Fibroblast of skin of right biceps (primary cell): ENCODE measurements at places on chromosomes 2 and 18.

GRCh38 chr18:58297198-58297597, 253.2 kb downstream of the NEDD4L start:
- DNase-seq: peak; percentile 72

DNA sequence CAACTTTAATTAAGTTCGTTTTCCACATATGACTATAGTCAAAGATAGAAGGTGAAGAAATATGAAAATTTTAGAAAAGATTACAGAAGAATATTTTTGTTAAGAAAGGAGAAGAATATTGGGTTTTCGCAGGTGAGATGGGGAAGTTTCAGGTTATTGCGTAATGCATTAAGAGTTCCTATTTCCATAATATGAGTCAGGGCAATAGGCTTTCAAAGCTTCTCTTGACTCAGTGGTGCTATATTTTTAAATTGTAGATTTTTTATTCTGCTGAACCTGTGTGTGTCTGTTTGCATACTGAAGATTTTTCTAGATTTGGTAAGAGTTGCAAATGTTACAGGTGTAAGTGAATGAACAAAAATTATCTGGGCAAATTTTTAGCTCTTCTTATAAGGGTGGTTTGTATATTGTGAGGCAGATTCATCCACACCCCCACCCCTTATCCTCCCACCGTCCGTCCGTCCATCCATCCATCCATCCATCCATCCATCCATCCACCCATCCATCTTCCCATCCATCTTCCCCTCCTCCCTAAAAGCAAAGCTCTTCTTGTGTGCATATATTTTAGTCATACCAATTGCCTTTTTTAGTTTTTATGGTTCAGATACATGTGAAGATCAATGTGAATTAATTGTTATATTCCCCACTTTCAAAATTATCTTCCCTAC, 69.6 kb downstream of the MYO1B start:
- DNase-seq: no peak

DNA sequence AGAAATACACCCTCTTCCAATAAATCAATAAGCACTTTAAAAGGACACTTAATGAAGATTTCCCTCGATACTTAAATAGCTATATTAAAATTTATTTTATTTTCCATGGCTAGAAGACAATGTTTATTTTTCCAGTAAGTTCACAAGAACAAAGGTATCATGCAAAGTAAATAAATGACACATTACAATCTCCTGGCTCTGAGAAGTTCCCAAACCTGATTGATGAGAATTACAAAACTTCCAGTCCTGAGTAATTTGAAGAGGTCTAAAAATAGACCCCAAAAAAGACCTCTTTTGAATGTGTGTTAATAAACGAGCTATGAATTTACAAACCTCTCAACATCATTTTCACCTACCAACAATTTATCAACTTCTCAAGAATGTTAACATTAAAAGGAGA, 1.5 kb upstream of the PEX13 start:
- no peak for DNase-seq

- no peak for DNase-seq
Observed at GRCh38 chr18:24831871-24832665, 371.6 kb downstream of the HRH4 start.

DNA sequence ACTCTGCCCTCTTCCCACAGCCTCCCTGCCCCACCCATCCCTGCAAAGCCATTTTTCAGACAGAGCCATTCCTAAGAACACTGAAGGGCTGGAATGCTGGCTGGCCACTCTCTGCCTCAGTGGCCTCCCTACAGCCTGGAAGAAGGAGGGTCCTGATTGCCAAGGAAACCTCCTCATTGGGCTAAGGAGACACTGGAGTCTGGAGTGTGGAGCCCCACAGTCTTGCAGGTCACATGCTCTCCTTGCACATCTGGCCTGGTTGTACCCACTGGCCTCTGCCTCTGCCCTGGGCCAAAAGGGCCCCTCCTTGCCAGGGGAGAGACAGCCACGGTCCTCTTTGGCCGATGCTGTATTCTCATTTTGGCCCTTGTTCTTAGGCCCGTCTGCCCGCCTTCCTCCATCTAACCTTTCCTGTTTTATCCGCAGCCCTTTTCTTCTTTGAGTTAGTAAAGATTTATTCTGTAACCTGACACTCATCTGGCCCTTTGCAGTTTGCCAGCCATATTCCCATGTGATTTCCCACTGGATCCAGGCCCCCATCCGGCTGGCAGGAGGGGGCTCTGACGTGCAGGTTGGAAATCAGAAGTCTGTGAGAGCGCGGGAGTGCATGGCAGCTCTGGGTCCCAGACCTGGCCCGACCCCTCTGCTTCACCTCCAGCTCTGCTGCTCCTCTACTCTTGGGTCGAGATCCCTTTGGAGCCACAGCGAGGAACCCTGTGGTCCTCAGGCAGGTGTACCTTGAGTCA, 11.0 kb upstream of the CATIP start:
- DNase-seq: no peak

- DNase-seq: no peak
Observed at GRCh38 chr18:26757263-26758019, 108.1 kb downstream of the AQP4 start.

DNA sequence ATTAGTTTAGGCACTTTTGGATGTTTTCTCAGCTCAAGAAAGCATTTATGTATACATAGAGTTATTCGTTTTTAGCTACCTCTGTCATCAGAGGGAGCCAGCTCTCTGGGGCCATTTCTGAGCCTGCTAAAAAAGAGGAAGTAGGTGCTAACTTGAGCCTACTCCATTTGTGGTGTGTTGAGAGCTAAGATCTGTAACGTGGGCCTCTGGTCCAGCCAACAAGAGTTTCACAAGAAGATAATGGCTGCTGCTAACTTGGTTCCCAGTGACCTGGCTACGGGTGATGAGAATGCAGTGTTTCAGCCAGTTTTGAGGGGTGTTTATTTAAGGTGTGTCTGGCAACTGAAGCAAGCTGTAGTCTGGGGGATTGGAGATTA, 182.5 kb downstream of the PRKCE start:
- DNase-seq: no peak

GRCh38 chr2:145591109-145591809, 1071.3 kb upstream of the ZEB2 start:
- no peak for DNase-seq

- no peak for DNase-seq
Observed at GRCh38 chr2:156666130-156666785, 230.1 kb downstream of the GPD2 start.

- DNase-seq: no peak
Observed at GRCh38 chr2:108219688-108220087, 20.1 kb upstream of the SULT1C3 start.

- no peak for DNase-seq
Observed at GRCh38 chr2:60295636-60295962, 257.9 kb downstream of the BCL11A start.

GRCh38 chr2:45494275-45494977, 116.6 kb downstream of the SRBD1 start:
- DNase-seq: peak; percentile 56

DNA sequence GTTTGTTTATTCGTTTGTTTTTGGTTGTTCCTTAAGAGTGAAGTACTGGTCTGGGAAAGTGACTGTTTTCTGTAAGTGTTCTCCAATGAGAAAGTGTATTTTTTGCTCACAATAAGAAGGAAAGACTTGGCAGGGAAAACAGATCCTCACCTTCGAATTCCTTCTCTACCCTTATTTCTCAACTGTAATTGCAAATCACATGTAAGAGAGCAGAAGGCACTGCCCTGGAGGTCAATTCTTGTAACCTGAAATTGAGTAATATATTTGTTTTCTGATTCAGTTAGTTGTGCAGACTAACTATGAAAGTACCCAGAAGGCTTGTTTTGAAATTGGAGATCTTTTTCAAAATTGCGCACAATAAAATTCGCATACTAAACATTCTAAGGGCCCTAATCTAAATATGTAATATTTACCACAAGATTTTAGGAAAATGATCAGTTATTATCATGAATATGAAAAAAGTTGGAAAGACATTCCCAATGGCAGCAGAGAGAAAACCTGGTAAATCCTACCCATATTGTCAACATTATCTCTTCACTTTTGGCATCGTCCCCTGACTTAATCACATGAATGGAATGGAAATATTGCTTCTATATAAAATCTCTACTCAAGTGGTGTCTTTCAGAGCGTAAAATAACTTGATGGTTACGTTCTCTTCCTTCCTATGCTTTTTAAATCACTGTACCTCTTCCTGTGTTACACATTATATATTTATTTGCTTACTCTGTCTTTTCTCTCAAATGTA, 24.1 kb downstream of the TFPI start:
- DNase-seq: no peak

GRCh38 chr2:132372276-132372675, 44.3 kb upstream of the GPR39 start:
- DNase-seq: no peak

GRCh38 chr18:79422022-79422782, 26.5 kb downstream of the NFATC1 start:
- peak; percentile 65 for DNase-seq

DNA sequence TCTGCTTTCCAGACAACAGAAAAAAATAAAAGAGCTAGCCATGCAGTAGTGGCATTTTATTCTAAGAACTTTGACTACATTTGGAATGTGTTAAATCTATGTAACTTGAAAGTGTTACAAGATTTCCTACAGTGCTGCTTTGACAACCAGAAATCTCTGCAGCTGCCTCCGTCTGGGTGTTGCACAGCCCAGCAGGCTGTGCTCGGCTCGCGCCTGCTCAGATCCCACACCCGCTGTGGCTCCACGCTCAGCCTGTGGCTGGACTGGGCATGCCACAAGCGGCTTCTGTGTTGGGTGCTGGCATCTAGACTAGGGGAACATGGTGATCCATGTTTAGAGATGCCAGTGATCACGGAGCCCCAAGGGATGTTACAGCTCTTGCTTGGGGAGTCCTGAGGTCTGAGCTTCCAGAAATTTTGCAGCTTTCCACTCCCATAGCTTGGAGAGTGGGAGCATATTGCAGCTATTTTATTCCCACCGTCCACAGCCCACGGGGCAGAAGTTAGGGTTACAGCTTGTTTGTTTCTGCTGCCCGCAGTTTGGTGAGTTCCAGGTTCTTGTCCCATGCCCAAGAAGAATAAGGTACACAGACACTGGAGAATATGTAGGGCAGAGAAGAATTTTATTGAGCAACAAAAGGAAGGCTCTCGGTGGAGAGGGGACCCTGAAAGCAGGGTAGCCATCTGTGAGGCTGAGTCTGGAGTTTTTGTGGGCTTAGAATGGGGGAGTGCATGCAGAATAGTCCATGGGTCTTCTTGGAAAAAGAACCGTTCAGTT, 44.1 kb downstream of the FAM171B start:
- no peak for DNase-seq

DNA sequence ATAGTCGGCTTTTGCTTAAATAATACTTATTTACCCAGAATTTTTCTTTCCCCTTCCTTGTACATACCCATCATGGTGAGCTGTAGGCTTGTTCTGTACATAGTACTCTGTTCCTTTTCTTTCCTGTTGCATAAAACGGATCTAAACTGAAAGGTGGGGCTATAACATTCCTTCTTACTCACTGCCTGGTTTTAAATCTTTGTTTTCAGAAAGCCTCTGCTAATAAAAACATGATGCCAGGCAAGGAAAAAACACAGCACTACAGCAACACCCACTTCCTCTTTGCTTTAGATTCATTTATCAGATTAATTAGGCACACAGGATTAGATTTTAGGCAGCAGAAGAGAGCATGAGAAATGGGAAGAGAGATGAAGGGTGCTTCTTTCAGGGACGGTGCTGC, 19.6 kb upstream of the STON1 start:
- DNase-seq: peak; percentile 56

DNA sequence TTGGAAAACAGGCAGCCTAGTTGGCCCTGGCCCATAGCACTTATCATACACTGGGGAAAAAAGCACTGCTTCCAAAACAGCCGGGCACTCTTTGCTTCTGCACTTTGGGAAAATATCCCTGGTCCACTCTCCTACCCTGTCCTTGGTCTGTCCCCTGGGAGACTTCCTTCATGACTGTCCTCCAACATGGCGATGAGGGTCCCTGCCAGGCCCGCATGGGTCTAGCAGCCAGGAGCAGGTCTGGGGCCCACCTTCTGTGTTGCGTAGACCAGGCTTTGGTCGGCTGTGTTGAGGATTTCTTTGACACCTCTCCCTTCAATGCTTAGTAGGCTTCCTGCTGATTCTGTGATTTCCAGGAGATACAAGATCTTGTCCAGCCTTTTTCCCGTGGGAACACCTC, 12.2 kb downstream of the KCNF1 start:
- no peak for DNase-seq

DNA sequence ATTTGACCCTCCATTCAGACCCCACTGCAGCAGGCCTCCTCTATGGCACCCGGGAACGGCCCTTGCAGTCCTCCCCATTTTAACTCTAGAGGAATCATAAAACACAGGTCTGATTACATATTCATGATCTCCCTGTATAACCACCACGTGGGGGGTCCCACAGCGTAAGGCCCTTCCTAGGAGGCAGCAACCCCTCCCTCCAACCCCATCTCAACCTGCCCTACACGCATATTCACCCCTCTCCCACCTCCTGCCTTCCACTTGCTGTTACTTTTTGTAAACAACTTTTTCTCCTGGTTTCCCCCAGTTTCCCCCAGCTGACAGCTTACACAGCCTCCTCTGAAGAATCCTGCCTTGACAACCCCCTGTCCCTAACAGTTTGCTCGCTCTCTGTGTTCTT, 85.1 kb upstream of the FOXI3 start:
- DNase-seq: no peak

DNA sequence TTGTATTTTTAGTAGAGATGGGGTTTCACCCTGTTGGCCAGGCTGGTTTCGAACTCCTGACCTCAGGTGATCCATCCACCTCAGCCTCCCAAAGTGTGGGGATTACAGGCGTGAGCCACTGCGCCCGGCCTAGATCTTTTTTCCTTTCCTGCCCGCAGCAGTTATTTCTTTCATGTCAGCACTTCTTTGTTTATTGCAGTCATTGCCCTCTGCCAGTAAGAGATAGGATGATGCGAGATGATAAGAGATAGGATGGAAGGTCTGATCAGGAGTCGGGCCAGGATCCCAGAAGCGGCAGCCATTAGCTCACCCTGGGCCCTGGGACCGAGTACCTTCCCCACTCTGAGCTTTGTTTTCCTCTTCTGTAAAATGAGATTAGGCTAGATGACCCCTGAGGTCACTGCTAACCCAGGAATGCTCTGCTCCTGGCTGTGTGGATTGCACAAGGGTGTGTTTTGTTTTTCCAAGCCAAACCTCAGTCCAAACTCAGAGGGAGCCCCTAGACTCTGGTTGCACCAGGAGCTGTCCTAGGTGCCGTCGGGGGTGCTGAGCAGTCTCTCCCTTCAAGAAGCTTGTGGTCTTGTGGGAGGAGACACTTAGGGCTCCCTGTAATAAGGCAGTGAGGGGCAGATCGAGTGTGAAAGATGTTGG, 63.3 kb downstream of the LPIN1 start:
- DNase-seq: no peak
